ENCODE measurements at places on chromosomes 5 and 9.

GRCh38 chr5:133227082-133227481, 175.3 kb downstream of the HSPA4 start:
- DNase-seq = no peak

- DNase-seq = no peak
Measured at GRCh38 chr9:92971776-92972175, 24.5 kb downstream of the FGD3 start.

DNA sequence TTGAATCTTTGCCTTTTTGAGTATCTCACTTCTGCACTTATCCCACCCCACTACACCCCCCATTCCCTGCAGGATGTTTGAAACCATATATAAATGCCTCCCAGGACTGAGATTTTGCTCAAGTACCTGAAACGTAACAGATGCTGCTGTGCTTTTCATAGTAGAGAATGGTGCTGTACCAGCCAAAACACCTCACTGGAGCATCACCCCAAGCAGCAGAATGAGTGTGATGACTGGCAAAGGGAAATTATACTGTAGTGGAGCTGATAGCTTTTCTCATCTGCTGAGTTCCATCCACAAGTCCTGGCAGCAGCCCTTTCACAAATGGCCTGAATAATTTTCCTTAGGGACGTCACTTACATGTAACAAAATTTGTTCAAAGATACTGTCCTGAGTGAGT, 246.1 kb downstream of the KDM4C start:
- no peak for DNase-seq

GRCh38 chr9:91832322-91832721, 117.7 kb downstream of the ROR2 start:
- DNase-seq = no peak

DNA sequence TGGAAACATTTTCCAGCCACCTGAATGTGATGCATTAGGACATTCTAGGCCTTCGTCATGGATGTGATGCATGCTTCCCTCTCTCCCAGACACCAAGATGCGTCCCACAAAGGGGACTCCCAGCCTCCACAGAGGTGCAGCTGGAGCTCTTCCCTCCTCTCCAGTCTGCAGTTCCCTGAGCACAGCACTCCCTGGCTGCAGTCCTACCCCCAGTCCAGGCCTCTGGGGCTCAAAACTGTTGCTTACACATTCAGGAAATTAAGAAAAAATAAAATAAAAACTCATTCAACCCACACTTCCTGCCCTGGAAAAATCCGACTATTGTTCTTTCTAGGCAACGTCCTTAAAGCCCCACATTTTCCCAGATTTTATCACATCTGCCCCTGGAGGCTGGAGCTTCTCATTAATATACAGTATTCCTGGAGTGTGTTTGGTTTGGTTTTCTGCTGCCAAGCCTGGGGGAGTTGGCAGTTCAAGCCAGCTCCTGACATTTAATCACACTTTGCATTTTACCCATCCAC, 78.4 kb upstream of the ICE1 start:
- DNase-seq = no peak

DNA sequence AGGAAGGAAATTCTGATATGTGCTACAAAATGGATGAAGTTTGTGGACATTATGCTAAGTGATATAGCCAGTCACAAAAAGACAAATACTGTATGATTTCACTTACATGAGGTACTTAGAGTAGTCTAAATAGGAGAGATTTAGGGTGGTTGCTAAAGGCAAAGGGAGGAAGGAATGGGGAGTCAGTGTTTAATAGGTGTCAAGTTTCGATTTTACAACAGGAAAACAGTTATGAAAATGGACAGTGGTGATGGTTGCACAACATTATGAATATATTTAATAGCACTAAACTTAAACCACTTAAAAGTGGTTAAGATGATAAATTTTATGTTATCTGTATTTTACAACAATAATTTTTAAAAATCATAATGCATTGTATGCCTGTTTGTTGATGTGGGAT, 40.4 kb upstream of the ECM2 start:
- no peak for DNase-seq

GRCh38 chr5:68375540-68375939, 160.0 kb downstream of the PIK3R1 start:
- no peak for DNase-seq

DNA sequence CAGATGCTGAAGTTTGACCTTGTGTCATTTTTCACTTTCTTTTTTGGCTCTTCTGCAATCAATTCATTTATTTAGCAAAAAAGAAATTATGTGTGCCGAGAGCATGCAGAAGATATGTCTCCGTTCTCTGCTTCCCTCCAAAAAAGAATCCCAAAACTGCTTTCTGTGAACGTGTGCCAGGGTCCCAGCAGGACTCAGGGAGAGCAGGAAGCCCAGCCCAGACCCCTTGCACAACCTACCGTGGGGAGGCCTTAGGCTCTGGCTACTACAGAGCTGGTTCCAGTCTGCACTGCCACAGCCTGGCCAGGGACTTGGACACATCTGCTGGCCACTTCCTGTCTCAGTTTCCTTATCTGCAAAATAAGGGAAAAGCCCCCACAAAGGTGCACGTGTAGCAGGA, 2.4 kb downstream of the FGFR4 start:
- peak; percentile 27 for DNase-seq

GRCh38 chr9:6562871-6563430, 82.6 kb downstream of the GLDC start:
- no peak for DNase-seq
